ENCODE measurements at places on chromosomes 13 and 19.

DNA sequence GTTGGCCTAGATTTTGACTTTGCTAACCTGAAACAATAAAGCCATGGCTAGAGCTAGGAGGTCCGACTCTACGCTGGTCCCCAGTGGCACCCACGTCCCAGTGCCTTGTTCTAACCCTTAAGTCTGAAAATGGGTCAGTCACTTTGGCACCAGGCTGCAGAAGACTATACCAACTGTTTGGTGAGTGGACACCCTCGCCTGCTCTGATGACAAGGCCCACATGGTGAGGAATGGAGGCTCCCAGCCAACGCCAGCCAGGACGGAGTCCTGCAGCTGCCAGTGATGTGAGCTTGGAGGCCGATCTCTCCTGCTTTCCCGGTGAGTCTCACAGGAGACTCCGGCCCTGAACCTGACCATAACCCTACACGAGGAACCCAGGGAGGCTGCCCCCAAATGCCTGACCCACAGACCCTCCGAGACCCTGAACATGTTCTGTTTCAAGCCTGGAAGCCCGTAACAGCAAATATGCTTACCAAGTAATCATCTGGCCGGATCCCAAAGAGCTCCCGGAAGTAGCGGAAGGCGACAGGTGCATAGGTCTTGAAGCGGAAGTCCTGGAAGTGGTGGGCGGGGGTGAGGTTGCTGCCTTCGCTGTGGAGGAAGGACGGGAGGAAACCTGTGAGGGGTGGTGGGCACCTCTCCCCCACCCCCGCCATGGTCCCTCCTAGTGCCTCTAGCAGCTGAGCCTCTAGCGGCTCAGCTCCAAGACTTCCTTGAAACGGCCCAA, 34.1 kb upstream of the CACTIN start:
- DNase-seq = no peak

- no peak for DNase-seq
These were observed 510.9 kb downstream of the KLF12 start for GRCh38 chr13:73623281-73623680.

DNA sequence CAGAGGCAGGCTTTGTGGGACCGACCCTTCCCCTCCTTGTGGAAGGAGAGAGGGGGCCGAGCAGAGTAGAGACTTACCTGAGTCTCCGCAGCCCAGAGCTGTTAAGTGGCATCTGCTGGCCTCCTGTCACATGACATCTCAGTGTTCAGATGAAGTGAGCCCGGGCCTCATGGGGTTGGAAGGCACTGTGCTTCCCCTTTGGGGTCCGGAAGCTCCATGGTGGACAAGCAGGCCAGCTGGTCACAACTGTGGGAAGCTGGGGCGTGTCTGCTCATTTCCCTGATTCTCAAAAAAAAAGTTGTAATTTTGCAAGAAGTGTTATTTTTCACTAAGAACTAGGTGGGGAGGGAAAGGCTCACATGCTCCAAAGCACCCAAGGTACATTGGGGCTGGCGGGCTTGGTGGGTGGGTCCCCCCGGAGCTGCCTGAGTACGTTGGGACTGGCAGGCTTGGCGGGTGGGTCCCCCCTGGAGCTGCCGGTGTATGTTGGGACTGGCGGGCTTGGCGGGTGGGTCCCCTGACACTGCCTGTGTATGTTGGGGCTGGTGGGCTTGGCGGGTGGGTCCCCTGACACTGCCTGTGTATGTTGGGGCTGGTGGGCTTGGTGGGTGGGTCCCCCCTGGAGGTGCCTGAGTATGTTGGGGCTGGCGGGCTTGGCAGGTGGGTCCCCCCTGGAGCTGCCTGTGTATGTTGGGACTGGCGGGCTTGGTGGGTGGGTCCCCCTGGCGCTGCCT, 18.2 kb upstream of the DCUN1D2 start:
- DNase-seq = no peak

DNA sequence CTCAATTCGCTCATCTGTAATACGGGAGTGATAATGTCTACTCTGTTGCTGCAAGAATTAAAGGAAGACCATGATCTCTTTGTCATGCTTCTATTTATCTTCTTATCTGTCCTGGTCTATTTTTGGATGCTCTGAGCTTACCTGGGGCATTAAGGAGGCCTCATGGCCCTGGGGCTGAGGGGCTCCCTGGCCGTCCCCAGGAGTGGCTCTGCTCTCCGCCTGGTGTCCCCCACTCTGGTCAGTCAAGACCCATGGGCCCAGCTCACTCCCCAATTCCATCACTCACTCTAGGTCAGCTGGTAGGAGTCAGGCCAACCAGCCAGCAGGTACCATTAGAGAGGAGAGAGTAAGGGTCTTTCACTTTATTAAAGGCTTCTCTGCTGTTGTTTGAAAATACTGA, 1.1 kb upstream of the CHST8 start:
- no peak for DNase-seq

DNA sequence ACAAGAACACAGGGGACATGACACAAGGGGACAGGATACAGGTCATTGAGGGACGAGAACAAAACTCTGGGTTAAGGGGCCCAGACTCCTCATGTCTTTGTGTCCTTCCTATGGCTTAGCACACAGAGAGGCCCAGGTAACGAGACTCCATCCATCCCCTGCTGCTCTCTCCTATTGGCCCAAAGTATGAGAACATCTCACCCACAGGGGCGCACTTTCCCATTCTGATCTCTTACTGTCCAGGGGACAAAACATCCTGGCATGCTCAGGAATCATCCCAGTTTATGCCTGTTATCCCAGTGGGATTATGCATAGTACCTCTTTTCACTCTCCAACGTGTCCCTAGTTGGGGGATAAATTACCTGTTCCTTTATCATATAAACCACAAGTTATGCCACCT, 19.2 kb downstream of the C13orf42 start:
- DNase-seq = no peak

- DNase-seq = no peak
These were observed 58.8 kb downstream of the ZMYM2 start for GRCh38 chr13:20017365-20017711.

DNA sequence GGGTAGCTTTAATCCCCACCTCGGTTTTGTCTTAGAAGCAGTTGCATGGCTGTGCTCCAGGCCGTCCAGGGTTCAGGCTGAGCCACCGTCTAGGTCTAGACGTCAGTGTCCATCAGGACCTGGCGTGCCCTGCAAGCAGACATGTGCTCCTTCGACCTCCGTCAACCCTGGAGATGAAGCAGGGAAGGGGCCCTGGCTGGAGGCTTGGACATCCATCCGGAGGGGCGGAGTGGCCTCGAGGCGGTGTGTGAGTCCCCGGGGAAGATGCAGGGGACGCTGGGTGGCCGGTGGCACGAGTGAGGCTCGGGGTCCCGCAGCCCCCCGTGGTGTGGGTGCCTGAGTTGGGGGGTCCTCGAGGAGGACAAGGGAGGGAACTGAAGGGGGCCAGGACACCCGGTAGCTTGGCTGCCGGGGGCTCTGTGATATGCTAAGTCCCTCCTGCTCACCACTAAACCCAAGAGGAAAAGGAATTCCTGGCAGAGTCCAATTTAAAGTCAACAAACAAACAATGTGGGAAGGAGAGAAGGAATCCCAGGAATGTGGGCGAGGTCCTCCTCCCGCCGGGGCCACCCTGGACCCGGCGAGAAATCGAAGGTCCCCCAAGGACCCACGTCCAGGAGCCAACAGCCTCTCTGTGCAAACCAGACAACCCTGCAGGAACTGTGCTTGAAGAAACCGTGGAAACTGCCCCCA, 14.9 kb upstream of the PTBP1 start:
- no peak for DNase-seq

GRCh38 chr13:29532116-29532515, 63.4 kb downstream of the SLC7A1 start:
- no peak for DNase-seq

DNA sequence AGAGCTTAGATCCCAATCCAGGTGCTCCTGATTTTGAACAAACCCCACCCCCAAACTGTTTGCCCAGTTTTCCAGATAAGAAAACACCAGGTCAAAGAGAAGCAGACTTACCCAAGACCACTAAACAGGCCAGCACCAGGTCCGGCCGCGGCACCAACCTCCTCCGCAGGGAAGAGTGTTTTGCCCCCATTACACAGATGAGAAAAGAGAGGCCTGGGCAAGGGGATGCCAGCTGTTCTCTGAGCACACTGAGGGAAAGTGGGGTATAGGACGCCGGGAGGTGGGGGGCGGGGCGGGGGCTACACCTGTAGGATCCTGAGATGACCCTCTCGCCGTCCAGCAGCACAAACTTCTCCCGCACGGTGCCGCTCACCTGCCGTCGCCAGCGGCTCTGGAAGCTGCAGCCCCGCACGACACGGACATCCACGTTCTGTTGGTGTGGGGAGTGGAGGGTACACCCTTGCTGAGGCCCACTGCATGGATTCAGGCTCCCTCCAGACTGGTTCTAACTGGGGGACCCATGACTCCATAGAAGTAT, 3.1 kb downstream of the SPACA4 start:
- DNase-seq = no peak

GRCh38 chr13:32731576-32731975, 145.3 kb downstream of the PDS5B start:
- no peak for DNase-seq

DNA sequence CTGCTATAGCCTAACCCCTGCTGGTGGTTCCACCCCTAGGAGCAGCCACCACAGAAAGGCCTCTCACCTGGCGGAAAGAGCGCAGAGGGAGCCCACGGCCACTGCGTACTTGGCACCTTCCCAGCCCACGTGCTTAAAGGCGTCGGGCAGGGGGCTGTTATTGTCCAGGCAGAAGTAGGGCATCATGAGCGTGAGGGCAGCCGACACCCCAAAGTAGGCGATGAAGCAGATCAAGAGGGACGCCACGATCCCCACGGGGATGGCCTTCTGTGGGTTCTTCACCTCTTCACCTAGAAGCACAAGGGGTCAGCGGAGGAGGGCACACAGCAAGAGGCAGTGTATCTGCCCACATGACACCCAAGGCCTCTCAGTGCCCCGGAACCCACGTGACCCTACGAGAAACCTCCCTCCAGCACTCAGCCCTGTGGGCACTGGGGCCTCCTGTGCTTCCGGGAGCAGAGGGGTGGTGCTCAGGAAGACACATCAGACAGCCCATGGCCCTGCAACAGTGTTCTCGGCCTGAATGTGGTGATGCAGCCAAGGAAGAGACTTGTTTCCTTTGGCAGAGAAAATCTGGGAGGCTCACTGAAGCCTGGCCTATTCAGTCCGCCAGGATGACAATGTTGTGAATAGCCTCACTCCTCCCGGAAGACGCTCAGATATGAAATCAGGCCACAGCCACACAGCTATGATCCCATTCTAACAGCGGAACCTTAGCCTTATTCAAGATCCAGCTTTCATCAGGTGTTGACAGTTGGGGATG, 72.1 kb downstream of the SLC7A1 start:
- no peak for DNase-seq

DNA sequence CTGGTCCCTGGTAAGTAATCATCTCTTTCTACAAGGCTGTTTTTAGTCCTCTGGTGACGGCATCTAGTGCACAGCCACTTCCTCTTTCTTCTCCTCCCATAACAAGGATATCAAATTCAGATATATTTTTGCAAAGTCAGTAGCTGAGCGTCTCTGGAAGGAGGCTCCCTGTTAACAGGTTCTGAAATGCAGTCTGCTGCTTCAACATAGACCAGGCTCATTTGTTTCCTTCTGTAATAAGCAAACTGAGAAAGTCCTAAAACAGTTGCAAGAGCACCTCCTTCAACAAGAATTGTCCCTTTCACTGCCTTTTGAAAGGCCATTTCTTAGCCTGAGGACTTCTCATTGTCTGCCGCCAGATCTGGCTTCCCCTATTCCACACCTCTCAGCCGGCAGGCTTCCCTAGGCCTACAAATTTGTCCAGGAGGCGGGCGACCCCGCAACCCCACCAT, 7.4 kb upstream of the ZSCAN5A start:
- DNase-seq = no peak

DNA sequence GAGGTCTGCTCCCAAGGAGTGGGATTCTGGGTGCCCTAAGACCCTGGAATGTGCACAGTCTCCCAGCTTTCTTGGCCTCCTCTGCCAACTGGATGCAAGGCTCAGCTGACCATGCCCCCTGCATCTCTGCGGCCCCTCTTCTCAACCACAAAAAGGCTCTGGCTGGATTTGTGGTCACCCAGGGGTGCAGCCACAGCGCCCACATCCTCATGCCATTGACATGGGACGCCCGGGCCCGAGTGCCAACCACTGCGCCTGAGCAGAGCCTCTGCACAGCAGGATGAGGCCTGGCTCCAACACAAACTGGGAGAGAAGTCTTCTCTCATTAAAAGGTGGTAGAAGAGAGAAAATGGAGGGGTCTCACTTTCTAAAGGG, 103.5 kb downstream of the FOXO1 start:
- no peak for DNase-seq

DNA sequence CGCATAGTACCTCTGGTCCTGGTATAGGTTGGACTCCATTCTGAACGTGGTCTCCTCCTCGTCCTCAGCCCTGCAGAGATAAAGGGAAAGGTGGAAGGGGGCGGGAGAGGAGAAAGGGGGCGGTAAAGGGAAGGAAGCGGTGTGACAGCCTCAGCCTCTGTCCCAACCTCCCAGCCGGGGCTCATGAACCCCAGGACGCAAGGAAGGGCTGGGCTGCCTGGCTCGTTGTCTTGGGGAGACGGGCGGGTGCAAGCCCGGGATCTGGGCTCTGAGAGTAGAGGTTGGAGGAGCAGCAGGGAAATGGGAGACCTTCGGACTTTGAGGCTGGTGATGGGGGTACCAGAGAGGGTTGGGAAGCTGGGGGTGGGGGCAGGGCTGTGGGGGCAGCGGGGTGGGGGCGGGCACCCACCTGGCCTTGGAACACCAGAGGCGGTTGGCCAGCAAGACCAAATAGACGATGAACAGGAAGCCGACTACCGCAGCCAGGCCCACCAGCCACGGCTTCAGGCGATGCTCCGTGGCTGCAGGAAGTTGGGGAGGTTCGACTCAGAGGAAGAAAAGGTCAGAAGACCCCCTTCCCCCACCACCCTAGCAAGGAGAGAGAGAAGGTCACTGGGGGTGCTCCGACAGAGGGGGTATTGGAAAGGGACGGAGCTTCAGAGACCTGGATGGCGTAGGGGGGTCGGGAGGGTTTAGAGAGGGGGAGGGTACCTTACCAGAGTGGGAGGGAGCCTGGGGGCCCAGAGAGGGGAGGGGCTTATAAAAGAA, 1.7 kb downstream of the SMIM24 start:
- no peak for DNase-seq

DNA sequence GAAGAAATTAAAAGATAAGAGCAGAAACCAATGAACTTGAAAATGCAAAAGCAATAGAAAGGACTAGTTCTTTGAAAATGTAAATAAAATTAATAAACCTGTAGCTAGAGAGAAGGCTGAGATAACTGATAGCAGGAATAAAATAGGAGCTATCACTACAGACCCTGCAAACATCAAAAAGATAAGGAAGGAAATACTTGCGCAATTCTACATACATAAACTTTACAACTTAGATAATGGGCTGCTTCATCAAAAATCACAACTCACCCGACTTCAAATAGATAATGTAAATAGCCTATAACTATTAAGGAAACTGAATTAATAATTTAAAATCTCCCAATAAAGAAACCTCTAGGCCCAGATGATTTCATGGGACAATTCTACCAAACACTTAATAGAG, 3.5 kb upstream of the ATP4B start:
- no peak for DNase-seq

GRCh38 chr19:50203281-50204080, at the start of gene MYH14:
TSS of gene MYH14 (plus strand) at chr19:50203622. CDS start at chr19:50210366, 6,744 bp downstream.
- DNase-seq = no peak

GRCh38 chr19:8116437-8117293, 32.7 kb downstream of the FBN3 start:
- DNase-seq = no peak
